Aorta (tissue), 5 donors: ENCODE measurements at places on chromosomes 16 and 17. TPM values are rescaled to one million over a fixed set of nuclear protein-coding genes. Genes with fewer than 3 reads are reported as not detected.
A peak's percentile ranks its signal among the peaks of the same experiment; 100 is the strongest.

GRCh38 chr17:41863074-41863848 is 2.0 kb downstream of the KLHL11 start:
- no peak for DNase-seq

HOXB13 gene
- 0.18 TPM for polyA plus RNA-seq

DNA sequence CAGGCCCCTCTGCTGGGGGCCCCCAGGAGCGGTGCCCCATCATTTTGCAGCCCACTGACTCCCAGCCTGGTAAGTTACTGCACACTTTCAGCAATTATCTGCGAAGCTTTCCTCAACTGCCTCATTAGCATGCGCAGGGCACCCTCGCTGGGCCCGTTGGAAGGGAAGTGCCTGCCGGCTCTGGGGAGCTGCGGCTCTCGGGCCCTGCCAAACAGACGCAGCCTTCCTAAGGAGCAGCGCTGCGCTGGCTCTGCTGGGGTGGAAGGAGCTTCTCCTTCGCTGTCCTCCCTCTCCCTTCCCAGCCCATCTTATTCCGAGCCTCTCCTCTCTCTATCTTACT is 71.0 kb downstream of the RBBP6 start:
- DNase-seq: peak; percentile 58

GNAO1 gene
- polyA plus RNA-seq: 0.63 TPM

MYL11 gene
- polyA plus RNA-seq: 0.26 TPM

GID4 gene
- polyA plus RNA-seq: 7.5 TPM

DNA sequence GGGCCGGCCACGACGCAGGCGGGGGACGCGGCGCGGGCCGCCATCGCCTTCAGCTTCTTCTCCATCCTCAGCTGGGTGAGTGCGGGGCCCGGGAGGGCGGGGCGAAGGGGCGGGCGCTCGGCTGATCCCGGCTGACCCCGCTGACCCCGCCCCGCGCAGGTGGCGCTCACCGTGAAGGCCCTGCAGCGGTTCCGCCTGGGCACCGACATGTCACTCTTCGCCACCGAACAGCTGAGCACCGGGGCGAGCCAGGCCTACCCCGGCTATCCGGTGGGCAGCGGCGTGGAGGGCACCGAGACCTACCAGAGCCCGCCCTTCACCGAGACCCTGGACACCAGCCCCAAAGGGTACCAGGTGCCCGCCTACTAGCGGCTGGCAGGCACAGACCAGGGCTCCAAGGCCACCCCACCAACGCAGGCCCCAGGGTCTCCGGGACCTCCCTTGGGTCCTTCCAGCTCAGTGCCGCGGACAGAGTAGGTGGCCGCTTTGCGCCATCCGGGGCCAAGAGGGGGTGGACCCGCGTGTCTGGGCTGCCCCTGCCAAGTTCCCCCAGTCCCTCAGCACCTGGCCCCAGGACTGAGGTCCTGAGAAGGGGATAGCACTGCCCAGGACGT is 3.0 kb downstream of the SYNGR3 start:
- DNase-seq: no peak

DNA sequence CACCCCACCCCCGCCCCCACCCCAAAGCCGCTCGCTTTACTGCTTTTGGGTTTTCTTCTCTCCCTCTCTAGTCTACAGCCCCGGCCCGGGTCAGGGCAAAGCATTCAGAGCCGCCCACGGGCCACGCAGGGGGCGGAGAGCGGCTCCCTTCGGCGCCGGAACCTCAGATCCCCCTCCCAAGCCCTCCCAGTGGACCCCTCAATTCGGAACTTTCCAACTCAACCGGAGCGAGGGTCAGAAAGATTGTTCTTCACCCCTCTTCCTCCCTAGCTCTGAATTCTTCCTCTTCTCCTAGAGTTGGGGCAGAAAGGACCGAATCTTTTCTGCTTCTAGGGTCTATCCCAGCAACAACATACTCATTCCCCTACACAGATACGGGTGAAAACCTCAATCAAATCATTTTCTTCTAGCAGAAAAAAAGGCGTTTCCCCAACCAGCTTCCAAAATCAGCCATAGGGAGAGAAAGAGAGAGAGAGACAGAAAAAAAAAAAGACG is 1.0 kb downstream of the HOXB2 start:
- DNase-seq: no peak

DNA sequence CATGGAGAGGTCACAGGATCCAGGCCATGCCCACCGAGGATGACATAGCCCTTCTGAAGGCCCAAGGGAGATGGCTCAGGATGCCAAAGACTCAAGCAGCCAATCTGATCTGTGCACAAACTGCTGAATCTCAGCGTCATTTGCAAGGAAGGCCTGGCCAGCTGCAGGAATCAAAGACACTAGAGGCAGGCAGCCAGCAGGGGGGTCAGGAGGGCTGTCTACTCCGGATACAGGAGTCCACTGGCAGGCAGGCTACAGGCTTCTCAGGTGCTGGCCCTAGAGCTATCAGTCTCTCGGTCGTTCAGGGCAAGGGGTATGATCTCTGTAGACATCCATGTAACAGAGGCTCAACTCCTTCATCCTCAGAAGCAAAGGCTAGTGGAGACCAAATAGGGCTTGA is 1735.3 kb downstream of the TP53TG3F start:
- no peak for DNase-seq

B4GALNT2 gene
- polyA plus RNA-seq: not detected
